Epithelial cell of proximal tubule (primary cell): ENCODE measurements at places on chromosomes 6 and 20.

DNA sequence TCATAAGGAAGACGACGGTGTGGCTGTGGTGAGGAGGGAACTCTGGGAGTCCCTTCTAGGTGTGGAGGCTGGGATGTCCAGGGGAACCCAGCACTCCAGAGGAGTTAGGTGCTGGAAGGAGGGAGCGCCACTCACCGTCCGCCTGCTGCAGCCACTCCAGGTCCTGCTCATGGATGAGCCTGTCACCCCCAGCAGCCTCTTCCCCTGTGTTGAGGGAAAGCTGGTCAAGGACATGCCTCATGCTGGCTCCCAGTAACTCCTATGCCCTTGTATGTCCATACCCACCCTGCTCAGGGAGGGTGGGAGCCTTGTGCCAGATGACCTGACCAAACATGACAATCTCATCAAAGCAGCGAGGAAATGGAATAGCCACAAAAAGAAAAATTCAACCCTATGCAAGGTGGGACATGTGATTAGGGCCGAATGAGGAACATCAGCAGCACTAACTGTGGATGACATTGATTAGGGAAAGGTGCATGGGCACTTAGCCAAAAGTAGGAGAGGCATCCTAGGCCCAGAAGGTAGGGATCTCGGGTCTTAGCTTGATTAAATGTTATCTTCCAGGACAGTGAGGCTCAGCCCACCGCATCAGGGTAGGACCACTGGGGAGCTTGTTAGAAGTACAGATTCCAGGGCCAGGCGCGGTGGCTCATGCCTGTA is 3.0 kb downstream of the DNPH1 start:
- no peak for DNase-seq

DNA sequence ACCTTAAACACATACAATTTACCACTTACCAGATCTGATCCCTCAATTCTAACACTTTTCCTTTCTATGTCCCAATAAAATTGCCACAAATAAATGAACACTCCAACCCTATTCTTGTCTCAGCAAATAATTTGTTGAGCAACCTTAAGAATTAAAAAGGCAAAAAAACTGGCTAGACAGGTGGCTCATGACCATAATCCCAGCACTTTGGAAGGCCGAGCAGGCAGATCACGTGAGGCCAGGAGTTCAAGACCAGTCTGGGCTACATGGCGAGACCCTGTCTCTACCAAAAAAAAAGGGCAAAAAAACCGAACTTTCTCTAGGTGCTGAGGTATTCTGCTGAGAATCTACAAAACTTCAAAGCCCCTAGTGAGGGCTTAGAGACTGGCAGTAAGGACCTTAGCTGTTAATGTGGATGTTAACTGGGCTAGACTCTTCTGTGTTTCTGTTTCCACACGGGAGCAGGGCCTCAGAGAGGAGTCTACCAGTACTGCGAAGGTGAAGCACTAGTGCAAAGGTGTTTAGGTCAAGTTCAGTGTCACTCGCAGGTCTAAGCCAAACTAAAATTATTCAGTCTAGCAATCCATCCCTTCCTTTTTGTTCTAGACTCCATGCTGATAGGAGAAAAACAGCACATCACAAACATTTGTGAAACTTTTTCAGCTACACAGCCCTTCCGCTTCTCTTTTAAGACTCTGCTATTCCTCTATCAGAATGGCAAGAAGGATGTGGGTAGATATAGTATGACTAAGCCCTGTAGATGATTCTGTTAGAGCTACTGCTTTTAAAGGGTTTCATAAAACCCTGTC is 2.6 kb downstream of the FASTKD5 start:
- no peak for DNase-seq

- DNase-seq, result no peak
Measured at GRCh38 chr6:39078695-39079094, 30.1 kb downstream of the GLP1R start.

DNA sequence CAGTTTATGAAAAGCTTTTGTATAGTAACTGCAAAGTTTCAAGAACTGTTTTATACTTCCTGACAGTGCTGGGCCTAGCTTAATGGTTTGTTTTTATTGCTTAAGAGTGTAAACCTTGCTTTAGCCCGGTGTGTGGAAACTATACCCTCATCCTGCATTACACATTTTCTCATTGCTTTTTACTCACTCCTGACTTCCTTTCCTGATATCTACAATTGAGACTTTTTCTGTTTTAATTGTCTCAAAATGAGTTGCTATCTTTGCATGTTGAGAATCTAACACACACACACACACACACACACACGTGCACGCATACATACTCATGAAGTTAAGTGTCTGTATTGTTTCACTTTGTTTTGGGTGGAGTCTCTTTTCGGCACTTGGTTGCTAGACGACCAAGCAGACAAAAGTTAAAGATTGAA is 16.7 kb downstream of the BMP2 start:
- no peak for DNase-seq

- DNase-seq, result no peak
Measured at GRCh38 chr6:44431118-44431725, 43.7 kb downstream of the CDC5L start.

DNA sequence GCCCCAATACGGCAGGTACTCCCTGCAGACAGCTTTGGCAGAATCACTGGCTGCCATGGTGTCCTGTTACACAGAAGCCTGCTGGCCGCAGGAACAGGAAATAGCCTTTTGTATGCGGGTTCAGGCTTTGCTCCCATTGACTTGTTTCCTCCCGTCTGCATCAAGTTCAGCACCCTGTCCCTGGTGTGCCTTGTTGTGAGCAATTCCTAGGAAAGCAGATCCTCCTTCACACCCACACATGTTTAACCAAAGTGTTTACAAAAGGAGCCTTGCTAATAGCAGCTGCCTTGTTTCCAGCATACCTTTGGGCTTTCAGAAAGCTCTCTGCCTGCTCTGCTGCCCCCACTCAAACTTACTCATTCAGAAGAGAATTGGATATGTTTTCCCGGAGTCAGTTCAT is 127.2 kb upstream of the SUPT3H start:
- peak; percentile 37 for DNase-seq

DNA sequence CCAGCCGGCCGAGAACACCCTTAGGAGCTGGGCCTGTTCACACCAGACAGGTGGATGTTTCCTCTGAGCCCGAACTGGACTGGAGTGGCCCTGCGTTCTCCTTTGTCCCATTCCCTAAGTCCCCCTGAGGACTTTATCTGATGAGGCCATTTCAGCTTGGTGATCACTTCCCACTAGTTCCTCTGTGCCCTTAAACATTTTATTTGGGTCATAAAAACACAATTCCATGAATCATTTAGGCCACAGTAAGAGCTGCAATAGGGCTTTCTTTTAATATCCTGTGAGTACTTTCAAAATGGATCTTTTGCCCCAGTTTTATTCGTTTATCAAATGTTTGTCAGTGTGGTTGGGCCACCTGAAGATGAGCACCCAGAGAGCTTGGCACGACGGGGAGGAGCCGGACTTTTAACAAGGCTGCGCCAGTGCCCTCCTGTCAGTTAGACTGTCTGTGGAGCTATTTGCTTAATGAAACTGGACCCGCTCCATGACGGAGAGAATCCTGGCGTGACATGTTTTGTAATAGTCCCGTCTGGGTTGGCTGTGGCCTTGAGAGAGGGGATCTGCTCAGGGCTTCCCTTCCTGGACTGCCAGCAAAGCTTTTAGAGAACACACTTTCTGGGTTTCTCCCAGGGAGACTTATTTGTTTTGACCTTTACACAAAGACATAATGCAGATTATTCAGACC is 53.5 kb downstream of the ZDHHC14 start:
- no peak for DNase-seq
